ENCODE measurements at places on chromosomes 7 and 10.

GRCh38 chr7:33698041-33698440, 207.3 kb upstream of the BMPER start:
- no peak for DNase-seq

DNA sequence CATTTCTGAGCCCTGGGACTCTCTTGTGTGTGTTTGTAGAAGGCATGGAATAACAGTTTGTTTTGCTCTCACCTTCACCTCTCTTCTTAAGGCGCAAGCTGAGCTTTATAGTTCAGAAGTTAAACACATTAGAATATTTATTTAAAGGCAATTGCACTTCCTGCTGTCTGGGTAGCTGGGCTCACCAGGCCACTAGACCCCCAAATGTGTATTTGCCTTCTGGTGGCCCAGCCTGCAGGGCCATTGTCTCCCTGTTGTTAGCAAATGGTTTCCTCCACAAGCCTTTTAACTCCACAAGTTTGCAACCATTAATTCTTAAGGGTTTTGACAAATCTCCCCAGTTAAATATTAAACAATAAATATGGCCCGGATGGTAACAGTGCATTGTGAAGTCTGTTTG, 31.1 kb upstream of the NEUROD6 start:
- no peak for DNase-seq

- DNase-seq: no peak
Observed at GRCh38 chr10:110967009-110967630, 47.7 kb downstream of the SHOC2 start.

- no peak for DNase-seq
Observed at GRCh38 chr10:132489053-132489703, 48.4 kb upstream of the INPP5A start.

GRCh38 chr10:104256335-104256961, 1.8 kb downstream of the GSTO1 start:
- no peak for DNase-seq
